Chondrocyte (in vitro differentiated cells): ENCODE measurements at places on chromosomes 16 and 17.
A peak's percentile ranks its signal among the peaks of the same experiment; 100 is the strongest.

DNA sequence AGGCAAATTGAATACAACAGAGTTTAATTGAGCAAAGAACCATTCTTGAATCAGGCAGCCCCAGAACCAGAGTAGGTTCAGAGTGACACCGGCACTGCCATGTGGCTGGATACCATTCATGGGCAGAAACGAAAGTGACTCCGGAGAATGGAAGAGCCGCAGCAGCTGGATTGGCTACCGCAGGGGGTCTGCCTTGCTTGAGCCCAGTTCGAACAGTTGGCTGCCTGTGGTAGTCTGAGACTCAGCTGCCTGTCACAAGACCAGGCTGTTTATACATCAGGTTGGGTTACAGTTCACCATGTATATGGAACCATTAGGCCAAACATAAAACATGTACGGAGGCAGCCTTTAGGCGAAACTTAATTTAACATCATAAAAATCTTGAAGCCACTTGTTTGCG, 205.2 kb upstream of the CHMP6 start:
- H3K4me1 ChIP-seq, result peaks cover 82% of the 10 kb centered on the region
- H3K4me3 ChIP-seq, result no peak overlapping the region
- no peak overlapping the region for H3K27ac ChIP-seq
- H3K27me3 ChIP-seq, result no peaks in the 10 kb centered on the region

DNA sequence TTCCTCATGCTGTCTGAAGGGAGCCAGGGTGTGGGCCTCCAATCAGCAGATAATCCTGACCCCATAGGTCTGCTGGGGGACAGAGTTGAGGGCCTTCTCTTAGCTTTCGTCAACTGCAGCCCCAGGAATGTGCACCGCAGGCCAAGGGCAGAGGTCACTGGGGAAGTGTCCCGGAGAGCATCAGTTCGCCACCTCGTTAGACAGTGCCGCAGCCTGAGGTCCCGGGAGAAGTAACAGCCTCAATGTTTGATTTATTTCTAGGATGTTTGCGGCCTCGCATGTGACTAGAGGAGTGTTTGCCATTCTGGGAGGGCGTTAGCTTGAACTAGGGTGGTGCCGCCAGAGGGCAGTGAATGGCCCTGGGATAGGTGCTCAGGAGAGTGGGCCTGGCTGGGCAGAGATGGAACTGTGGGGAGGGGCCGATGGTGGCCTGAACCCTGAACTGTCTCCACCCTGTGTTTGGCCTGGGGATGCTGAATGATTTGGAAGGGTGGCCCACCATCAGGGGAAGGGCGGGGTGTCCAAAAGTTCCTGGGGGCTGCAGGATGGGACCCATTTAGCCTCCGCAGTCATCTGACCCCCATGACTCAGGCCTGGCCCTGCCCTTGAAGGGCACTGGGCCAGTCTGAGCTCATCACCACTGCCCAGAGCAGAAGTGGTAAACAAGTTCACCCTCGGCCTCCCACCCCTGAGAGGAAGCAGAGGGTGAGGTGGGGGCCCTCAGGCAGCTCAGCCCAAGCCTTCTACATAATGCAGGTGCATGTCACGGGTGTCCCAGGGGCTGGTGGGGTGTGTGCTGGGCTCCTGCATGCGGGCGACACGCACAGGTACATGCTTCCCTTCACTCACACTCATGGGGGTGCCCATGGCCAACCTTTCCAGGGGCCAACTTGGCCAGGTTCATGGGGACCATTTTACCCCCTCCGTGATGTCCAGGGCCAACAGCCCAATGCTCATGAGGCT, 12.4 kb upstream of the TAC4 start:
- no peaks in the 10 kb centered on the region for H3K36me3 ChIP-seq
- DNase-seq, result no peak
- H3K4me1 ChIP-seq, result no peaks in the 10 kb centered on the region
- H3K27me3 ChIP-seq, result peaks cover 15% of the 10 kb centered on the region
- H3K27ac ChIP-seq, result no peak overlapping the region

DNA sequence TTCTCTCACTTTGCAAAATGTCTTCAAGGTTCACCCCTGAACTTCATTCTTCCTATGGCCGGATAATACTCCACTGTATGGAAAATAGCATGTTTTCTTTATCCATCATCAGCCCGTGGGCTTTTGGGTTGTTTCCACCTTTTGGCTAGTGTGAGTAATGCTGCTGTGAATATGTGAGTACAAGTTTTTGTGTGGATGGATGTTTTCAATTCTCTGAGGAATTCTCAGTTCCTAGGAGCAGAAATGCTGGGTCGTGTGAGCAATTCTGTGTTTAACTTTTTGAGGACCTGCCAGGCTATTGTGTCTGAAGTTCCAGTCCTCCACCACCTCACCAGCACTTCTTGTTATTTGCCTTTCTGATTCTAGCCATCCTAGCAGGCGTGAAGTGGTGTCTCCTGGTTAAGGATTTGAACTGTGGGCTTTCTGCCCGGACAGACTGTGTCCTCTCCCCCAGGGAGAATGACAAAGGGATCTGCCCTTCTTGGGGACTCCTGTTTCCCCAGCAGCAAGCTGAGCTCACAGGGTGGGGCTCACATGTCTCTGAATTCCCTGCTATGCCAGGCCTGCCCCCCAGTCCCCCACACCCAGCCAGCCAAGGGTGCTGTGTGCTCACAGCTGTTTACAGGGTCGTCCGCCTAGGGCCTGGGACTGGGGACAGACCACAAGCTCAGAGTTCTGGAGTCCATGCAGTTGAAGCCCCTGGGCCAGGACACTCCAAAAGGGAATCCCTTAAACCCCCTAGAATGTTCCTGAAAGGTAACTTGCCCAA, 92.2 kb upstream of the CIBAR2 start:
- no peaks in the 10 kb centered on the region for H3K36me3 ChIP-seq
- H3K27ac ChIP-seq, result peak overlapping the region; percentile 57
- DNase-seq, result no peak
- no peaks in the 10 kb centered on the region for H3K27me3 ChIP-seq

DNA sequence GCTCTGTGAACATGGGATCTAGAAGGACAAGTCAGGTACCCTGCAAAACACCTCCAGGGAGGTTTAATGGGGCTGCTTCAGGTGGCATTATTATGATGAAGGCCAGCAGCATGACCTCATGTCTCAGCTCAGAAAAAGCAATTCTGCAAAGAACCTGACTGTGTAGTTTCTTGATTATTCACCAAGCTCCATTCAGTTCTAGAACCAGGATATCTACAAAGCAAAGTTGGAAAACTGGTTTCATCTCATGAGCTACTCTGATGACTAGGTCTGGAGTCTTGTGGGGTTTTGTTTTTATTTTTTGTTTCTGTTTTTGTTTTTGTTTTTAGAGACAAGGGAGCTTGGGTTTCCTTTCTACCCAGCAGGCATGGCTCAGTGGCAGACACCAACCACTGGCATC, 19.0 kb upstream of the LRRC37A3 start:
- H3K27ac ChIP-seq, result no peak overlapping the region
- no peaks in the 10 kb centered on the region for H3K4me1 ChIP-seq
- peaks cover 3% of the 10 kb centered on the region for H3K36me3 ChIP-seq
- DNase-seq, result no peak
- no peak overlapping the region for H3K4me3 ChIP-seq
